ENCODE measurements at places on chromosomes 7 and 10. TPM values are rescaled to one million over a fixed set of nuclear protein-coding genes. Genes with fewer than 3 reads are reported as not detected.

- no peak for DNase-seq
Measured at GRCh38 chr10:34985823-34986222, 104.3 kb downstream of the CUL2 start.

ADAM22 gene
- total RNA-seq, result 6.9 TPM

- no peak for DNase-seq
Measured at GRCh38 chr10:32412499-32412853, 33.5 kb upstream of the CCDC7 start.

- DNase-seq, result no peak
Measured at GRCh38 chr10:75375838-75376237, 25.7 kb downstream of the ZNF503 start.

DNA sequence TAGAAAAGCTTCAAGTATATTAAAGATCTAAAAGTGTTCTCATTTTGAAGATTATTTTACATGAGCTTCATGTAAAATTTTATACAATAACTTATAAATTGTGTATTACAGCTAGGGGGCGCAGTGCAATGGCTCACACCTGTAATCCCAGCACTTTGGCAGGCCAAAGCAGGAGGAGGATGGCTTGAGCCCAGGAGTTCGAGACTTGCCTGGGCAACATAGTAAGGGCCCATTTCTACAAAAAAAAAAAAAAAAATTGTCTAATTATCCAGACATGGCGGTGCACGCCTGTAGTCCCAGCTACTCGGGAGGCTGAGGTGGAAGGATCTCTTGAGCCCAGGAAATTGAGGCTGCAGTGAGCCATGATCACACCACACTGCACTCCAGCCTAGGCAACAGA, 16.6 kb downstream of the ACBD5 start:
- no peak for DNase-seq

NUTM2E gene
- not detected for total RNA-seq

- DNase-seq, result no peak
Measured at GRCh38 chr7:155348806-155349205, 51.1 kb downstream of the INSIG1 start.

- DNase-seq, result peak; percentile 14
Measured at GRCh38 chr7:3092468-3092867, 48.8 kb upstream of the CARD11 start.

AFAP1L2 gene
- 86.6 TPM for total RNA-seq

DNA sequence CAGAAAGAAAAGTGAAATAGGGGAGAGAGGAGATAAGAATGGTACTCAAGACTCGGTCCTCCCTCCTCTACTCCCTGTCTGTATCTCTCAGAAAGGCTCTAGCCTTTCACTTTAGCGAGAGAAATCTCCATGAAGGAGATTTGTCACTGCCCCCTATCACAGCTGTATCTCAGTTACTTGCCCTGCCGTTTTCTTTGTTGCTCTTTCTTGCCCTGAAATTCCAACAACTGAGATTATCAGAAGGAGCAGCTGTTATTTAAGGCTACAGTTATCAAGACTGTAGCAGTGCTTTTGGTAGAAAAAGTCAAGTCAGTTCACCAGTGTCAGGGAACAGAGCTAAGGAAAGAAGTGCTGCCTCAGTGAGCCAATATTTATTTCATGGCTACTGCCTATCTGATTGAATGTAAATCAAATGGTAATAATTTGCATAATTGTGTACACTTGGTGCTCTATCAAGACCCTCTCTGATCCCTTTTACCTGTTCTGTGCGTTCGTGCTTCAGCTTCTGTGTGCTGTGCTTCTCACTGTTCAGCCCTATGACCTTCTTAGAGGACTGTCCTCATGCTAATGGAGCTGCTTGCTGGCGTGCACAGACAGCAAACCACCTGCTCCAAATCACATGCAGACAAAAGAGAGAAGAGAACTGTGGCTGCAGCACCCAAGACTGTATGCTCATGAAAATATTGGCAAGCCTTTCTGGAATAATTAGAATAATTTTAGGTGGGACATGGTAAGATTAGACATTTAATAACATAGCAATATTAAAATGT, 180.2 kb upstream of the FAM3C start:
- no peak for DNase-seq

GRCh38 chr7:73504017-73504416, 18.1 kb downstream of the BAZ1B start:
- DNase-seq, result no peak

SNX10 gene
- total RNA-seq, result 7.7 TPM

Data from uterus (tissue), 4 donors.